ENCODE measurements at places on chromosomes 16 and 17. TPM values are rescaled to one million over a fixed set of nuclear protein-coding genes. Genes with fewer than 3 reads are reported as not detected.

The VTN gene
- total RNA-seq, result not detected

The CSH1 gene
- not detected for total RNA-seq

The TEKT3 gene
- total RNA-seq, result 0.57 TPM

The C16orf46 gene
- 0.51 TPM for total RNA-seq

The CTRB1 gene
- not detected for total RNA-seq

The C16orf96 gene
- 0.44 TPM for total RNA-seq

The ITGAD gene
- total RNA-seq, result not detected

The C16orf90 gene
- total RNA-seq, result not detected

The CACNG3 gene
- not detected for total RNA-seq

The ATP2A1 gene
- total RNA-seq, result 1.4 TPM

The AMDHD2 gene
- 112 TPM for total RNA-seq

The RTN4RL1 gene
- 0.19 TPM for total RNA-seq

The PRSS21 gene
- 1.1 TPM for total RNA-seq

The UNK gene
- total RNA-seq, result 49.8 TPM

The NEUROD2 gene
- total RNA-seq, result not detected

The GALK1 gene
- 50.8 TPM for total RNA-seq

The LCAT gene
- 19.6 TPM for total RNA-seq

The HLF gene
- total RNA-seq, result 0.86 TPM

The KRTAP1-1 gene
- total RNA-seq, result not detected

The TNFRSF17 gene
- not detected for total RNA-seq

The ACSM2A gene
- not detected for total RNA-seq

The UTS2R gene
- total RNA-seq, result not detected

The CDH8 gene
- total RNA-seq, result not detected

The IRF8 gene
- total RNA-seq, result 30.3 TPM

The SLC38A8 gene
- not detected for total RNA-seq

The GH1 gene
- total RNA-seq, result 0.66 TPM

The TEKT1 gene
- not detected for total RNA-seq

The CPNE7 gene
- not detected for total RNA-seq

The IGSF6 gene
- total RNA-seq, result 0.10 TPM

The SULT1A3 gene
- total RNA-seq, result 33.6 TPM

The KRT20 gene
- total RNA-seq, result not detected

The C16orf78 gene
- total RNA-seq, result not detected

The TBC1D3L gene
- 39.1 TPM for total RNA-seq

The SOX15 gene
- total RNA-seq, result 0.45 TPM

The KIF1C gene
- total RNA-seq, result 18.7 TPM

The SBK1 gene
- total RNA-seq, result 6.0 TPM

The KRT12 gene
- not detected for total RNA-seq

The KRTAP4-1 gene
- not detected for total RNA-seq

The CRISPLD2 gene
- total RNA-seq, result 0.44 TPM

The AARSD1 gene
- total RNA-seq, result 56.6 TPM

The ATP6V0C gene
- total RNA-seq, result 167 TPM

The MT4 gene
- not detected for total RNA-seq

The PCGF2 gene
- total RNA-seq, result not detected

The CDH11 gene
- total RNA-seq, result not detected

The TBC1D26 gene
- total RNA-seq, result not detected

The CD68 gene
- 7.6 TPM for total RNA-seq

The CPHXL2 gene
- not detected for total RNA-seq

The RHBDL1 gene
- total RNA-seq, result 2.6 TPM

The PRR35 gene
- total RNA-seq, result not detected

The ANKFN1 gene
- total RNA-seq, result not detected

The KLHDC4 gene
- total RNA-seq, result 85.3 TPM

The SGCA gene
- total RNA-seq, result not detected

The KRTAP4-3 gene
- total RNA-seq, result not detected

Measured in naive thymus-derived CD4-positive, alpha-beta T cell (primary cell).